ENCODE measurements at places on chromosomes 7 and 10. TPM values are rescaled to one million over a fixed set of nuclear protein-coding genes. Genes with fewer than 3 reads are reported as not detected.

UCN3 gene
- not detected for total RNA-seq

GRCh38 chr7:15862781-15863165 lies 176.3 kb upstream of the MEOX2 start:
- no peaks in the 10 kb centered on the region for H3K36me3 ChIP-seq
- H3K4me3 ChIP-seq = no peak overlapping the region
- H3K27me3 ChIP-seq = no peaks in the 10 kb centered on the region
- no peak overlapping the region for H3K27ac ChIP-seq
- no peaks in the 10 kb centered on the region for H3K4me1 ChIP-seq
- DNase-seq = no peak

GRCh38 chr10:59175538-59176240 lies 754 bp upstream of the PHYHIPL start:
- no peaks in the 10 kb centered on the region for H3K36me3 ChIP-seq
- H3K4me1 ChIP-seq = peaks cover 13% of the 10 kb centered on the region
- no peak overlapping the region for H3K27ac ChIP-seq
- H3K27me3 ChIP-seq = peaks cover 32% of the 10 kb centered on the region
- no peak for DNase-seq

- H3K4me3 ChIP-seq = no peak overlapping the region
- H3K4me1 ChIP-seq = no peaks in the 10 kb centered on the region
- DNase-seq = peak; percentile 25
- H3K27ac ChIP-seq = no peak overlapping the region
Observed at GRCh38 chr7:121126801-121127534, 138.5 kb downstream of the CPED1 start.

DNA sequence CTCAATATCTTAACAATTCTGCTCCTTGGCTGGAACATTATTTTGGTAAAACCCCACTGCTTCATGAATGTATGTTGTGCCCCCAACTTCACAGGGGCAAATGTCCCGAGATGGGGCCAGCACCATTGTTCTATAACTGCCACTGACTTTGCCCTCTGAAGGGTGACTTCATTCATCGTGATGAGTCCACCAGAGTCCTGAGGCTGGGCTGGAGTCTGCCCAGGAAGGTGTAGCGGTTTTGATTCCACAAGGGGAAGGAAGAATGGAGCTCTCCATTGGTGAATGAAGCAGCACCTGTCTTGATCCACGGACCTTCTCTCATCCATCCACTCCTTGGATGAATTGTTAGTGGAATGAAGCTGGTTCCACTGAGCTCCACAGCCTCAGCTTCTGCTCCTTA lies 18.4 kb downstream of the AKR1B1 start:
- peaks cover 16% of the 10 kb centered on the region for H3K36me3 ChIP-seq
- H3K27ac ChIP-seq = no peak overlapping the region
- no peaks in the 10 kb centered on the region for H3K4me1 ChIP-seq
- H3K4me3 ChIP-seq = no peak overlapping the region

DNA sequence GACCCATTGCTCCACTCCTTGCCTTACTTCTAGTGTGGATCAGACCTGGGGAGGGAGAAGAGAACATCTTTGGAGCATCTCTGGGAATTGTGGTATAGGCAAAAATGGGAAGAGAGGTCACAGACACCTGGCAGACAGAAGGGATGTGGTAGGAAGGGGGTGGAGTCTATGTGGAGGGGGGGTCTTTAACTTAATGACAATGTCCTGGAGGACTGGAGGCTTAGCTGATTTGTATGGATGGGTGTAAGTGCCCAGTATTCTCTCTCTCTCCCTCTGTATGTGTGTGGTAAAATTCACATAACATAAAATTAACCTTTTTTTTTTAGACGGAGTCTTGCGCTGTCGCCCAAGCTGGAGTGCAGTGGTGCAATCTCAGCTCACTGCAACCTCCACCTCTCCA lies 3.1 kb upstream of the LDB1 start:
- no peaks in the 10 kb centered on the region for H3K36me3 ChIP-seq
- no peak overlapping the region for H3K27ac ChIP-seq
- peaks cover 30% of the 10 kb centered on the region for H3K4me1 ChIP-seq
- no peaks in the 10 kb centered on the region for H3K27me3 ChIP-seq

Measured in astrocyte (in vitro differentiated cells and primary cell).